Activated naive CD4-positive, alpha-beta T cell treated with anti-CD3 and anti-CD28 coated beads for 36 hours (primary cell): ENCODE measurements at places on chromosomes 3 and 15.
A peak's percentile ranks its signal among the peaks of the same experiment; 100 is the strongest.

DNA sequence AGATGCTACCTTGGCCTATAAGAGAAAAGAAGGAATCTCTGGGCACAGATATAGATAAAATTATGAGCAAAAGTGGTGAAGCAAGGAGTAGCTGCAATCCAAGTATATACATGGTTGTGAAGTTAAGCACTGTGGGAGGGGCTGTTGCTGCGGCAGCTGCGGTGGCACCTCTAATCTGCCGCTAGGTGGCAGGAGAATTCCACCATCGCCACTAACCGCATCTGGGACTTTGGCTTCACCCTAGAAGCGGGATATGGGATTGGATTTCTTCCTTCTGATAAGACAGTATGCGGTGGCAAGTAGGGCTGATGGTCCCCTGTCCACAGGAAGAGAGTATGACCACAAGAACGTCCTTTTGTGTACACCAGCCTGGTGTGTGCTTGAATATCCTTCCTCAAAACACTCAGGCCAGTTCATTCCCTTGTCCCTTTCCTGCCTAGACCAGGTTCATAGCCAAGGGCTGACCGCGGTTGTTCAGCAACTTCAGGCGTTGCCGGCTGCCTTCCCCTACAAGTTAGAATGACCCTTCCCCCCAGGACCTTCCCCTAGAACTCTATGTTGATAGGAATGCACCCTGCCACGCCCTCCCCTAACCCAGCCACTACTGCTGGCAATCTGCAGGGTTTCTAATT lies 5.1 kb downstream of the MAGEL2 start:
- peak; percentile 66 for DNase-seq

- no peak for DNase-seq
Observed at GRCh38 chr3:156161172-156161571, 40.8 kb downstream of the KCNAB1 start.

DNA sequence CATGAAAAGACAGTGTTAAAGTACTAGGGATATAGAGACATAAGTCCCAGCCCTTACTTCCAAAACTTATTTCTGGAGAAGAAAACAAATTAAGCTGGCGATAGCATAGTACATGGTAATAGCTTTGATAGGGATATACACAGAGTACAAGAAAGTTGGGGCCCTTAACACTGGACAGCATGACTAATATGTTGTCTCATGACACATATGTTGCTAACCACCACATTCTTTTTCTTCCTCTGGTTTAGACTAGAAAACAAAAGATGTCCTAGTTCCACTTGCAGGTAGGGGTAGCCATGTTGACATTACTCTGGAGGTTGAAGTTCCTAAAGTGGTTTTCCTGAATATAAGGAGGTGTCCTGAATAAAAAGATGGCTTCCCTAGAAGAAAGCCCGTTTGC lies 75.3 kb downstream of the RFX7 start:
- DNase-seq = no peak

- DNase-seq = peak; percentile 87
Observed at GRCh38 chr15:90249203-90249863, at the start of gene TTLL13. Gene TTLL13, plus strand, starts transcription at chr15:90249556. Its CDS starts 1,075 bp downstream, at chr15:90250631.
